ENCODE measurements at places on chromosomes 7 and 10. TPM values are rescaled to one million over a fixed set of nuclear protein-coding genes. Genes with fewer than 3 reads are reported as not detected.

- no peak for DNase-seq
These were observed 38.0 kb downstream of the PRKAG2 start for GRCh38 chr7:151838861-151839381.

- DNase-seq = no peak
These were observed 696.3 kb upstream of the GALNT17 start for GRCh38 chr7:70435634-70436033.

The OR13A1 gene
- 1.4 TPM for total RNA-seq

GRCh38 chr7:106658316-106659165, 2.4 kb downstream of the CCDC71L start:
- no peak for DNase-seq

The RPEL1 gene
- total RNA-seq = not detected

The MYO1G gene
- total RNA-seq = 6.0 TPM

The ELN gene
- total RNA-seq = 31.9 TPM

The IDI2 gene
- total RNA-seq = not detected

All from ureter (tissue), 1 donor.